ENCODE measurements at places on chromosomes 1 and 21.
A peak's percentile ranks its signal among the peaks of the same experiment; 100 is the strongest.

- DNase-seq: no peak
Measured at GRCh38 chr1:160084771-160085321, 3.5 kb downstream of the KCNJ9 start.

DNA sequence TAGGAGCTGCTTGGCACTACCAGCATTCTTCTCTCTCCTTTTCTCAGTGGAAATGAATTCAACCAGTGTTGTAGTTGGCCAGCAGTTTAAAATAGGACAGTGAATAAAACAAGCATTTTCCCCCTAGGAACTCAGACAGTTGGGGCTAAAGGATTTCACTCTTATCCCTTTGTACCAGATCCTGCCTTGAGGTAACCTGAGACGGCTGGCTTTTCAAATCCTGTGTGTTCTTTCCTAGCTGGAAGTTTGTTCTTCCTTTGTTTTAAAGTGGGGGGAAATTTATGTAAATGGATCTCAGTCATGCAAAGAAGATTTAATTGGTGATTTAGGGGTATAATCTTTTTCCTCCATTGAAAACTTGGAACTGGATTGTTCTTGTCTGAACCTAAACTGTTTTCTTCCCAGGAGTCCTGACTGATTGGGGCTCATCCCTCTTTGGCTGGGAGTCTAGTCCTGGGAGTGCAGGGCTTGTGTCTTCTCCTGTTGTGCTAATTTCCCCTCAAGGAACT is 23.3 kb downstream of the ZP4 start:
- DNase-seq: no peak

- no peak for DNase-seq
Measured at GRCh38 chr1:180614730-180615129, 17.1 kb upstream of the XPR1 start.

- DNase-seq: no peak
Measured at GRCh38 chr1:84991097-84991920, 5.6 kb downstream of the MCOLN2 start.

GRCh38 chr1:182677397-182678098 is 6.8 kb downstream of the RGS8 start:
- no peak for DNase-seq

GRCh38 chr1:155017946-155018316 is 15.3 kb downstream of the ZBTB7B start:
- no peak for DNase-seq

- DNase-seq: no peak
Measured at GRCh38 chr1:63866084-63866483, 92.3 kb downstream of the ROR1 start.

- DNase-seq: no peak
Measured at GRCh38 chr1:232988572-232989040, 38.2 kb downstream of the NTPCR start.

GRCh38 chr1:21175670-21176581 is 771 bp downstream of the EIF4G3 start:
- peak; percentile 37 for DNase-seq

DNA sequence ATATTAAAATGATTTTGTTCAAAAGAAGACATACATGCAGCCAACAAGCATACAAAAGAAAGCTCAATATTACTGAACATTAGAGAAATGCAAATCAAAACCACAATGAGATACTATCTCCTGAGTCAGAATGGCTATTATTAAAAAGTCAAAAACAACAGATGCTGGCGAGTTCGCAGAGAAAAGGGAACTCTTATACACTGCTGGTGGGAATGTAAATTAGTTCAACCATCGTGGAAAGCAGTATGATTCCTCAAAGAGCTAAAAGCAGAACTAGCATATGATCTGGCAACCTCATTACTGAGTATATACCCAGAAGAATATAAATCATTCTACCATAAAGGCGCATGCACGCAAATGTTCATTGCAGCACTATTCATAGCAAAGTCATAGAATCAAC is 126.0 kb upstream of the HMCN1 start:
- DNase-seq: no peak

- no peak for DNase-seq
Measured at GRCh38 chr1:180610556-180611015, 21.2 kb upstream of the XPR1 start.
